Activated CD4-positive, alpha-beta T cell treated with anti-CD3 and anti-CD28 coated beads, Interleukin-2, amount 50 U/mL, for 48 hours (primary cell): ENCODE measurements at places on chromosomes 5 and 9.

- no peak for DNase-seq
Observed at GRCh38 chr9:5611321-5612184, 17.4 kb upstream of the RIC1 start.

DNA sequence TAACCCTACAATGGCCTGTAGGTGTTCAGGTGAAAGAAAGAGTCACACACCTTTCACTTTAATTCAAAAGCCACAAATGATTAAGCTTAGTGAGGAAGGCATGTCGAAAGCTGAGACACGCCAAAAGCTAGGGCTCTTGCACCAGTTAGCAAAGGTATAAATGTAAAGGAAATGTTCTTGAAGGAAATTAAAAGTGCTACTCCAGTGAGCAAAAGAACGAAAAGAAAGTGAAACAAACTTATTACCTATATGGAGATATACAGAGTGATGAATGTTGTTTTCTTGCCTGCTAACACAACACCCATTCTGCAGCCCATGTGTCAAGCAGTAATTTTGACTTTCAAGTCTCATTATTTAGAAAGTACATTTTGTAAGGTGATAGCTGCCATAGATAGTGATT, 254.2 kb upstream of the SLC24A2 start:
- no peak for DNase-seq

GRCh38 chr5:147189109-147189424, 45.8 kb upstream of the STK32A start:
- DNase-seq: no peak

DNA sequence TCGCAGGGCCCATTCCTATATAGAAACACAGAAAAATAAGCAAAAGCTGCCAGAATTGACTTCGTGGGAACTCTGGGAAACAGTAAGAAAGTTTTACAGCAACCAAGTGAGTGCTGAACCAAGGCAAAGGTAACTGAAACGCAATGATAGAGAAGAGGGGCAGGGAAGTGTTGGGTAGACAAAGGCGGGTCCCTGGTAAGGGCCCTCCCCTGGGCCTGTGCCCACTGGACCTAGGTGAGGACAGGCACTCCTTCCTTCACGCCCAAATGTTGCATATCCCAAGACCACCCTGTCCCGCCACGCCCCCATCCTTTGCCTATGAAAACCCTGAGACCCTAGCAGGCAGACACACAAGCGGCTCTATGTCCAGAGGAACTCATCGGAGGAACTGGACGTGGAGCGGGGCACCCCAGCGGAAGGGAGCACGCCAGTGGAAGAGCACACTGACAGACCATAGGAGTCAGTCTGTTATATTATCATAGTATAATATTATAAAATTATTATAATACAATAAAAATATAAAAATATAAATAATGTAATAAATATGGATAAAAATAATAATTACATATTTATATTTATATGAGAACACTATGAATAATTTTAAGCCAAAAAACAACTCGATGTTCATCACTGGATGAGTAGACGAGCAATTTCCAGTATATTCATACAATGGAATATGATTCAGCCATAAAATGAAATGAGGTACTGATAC, 27.9 kb downstream of the CDKN2A start:
- DNase-seq: no peak

DNA sequence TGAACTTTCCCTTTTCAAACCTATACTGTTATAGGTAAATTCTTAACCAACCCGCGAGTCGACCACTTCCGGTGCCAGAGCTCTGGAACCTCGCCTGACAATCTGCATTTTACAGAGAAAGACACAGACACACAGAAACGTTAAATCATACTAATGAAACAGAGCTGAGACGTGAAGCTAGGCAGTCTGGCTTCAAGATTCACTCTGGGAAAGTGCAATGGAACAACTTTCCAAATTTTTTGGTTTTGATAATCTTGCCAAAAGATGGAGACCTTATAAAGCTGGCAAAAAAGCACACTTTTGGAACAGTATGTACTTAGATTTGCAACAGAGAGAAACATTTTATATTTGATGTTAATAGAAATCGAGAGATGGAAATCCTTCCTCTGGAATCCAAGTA, 15.9 kb upstream of the WNT8A start:
- DNase-seq: no peak

DNA sequence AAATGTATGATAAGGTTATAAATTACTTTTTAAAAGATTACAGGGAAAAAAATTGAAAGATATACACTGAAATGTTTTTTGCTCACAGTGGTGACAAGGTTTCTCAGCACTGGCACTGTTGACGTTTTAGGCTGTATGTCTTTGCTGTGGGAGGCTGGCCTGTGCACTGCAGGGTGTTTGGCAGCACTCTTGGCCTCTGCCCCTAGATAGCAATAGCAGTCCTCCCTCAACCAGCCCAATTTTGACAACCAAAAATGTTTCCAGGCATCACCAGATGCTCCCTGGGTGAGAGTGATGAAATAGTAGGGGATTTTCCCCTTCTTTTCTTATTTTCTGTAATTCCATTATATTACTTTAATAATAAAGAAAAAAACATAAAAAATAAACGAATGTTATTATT, 3.3 kb downstream of the CD274 start:
- DNase-seq: peak; percentile 50

DNA sequence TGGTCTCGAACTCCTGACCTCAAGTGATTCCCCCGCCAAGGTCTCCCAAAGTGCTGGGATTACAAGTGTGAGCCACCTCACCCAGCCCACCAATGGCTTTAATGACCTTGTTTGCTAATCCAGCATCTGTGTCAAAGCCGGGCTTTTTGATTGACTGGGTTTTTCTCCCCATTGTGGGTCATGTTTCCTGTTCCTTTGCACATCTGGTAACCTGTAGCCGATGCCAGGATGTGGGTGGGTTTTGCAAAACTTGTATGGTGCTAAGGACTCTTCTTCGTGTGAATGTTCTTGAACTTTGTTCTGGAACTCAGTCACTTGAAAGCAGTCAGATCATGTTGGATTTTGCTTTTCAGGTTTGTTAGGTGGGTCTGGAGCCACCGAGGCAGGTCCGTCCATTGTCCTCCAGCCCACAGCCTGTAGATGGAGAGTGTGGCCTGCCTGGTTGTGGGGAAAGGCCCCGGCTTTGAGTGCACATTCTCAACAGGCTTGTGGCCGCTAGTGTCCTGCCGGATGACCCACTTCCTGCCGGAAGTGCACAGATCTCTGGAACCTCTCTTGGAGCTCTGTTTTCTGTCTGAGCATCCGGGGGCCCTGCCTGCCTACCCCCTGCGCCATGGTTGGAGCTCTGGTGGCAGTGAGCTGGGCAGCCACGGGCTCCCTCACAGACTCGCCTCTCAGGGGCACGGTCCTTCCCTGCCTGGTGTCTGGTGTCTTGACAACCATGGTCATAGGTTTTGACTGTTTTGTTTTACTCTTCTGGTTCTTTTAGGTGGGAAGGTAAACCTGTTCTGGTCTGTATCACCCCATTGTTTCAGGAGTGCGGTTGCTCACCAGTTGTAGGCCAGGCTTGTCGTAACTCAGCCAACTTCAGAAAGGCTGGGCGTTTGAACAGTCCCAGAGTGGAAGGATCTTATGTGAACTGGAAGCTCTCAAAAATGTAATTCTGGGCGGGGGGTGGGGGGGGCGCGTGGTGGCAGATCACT, 69.6 kb upstream of the CACNA1B start:
- no peak for DNase-seq

GRCh38 chr9:92064711-92065110, 50.5 kb downstream of the SPTLC1 start:
- no peak for DNase-seq

GRCh38 chr5:9624196-9624947, 5.8 kb downstream of the TAS2R1 start:
- DNase-seq: no peak

DNA sequence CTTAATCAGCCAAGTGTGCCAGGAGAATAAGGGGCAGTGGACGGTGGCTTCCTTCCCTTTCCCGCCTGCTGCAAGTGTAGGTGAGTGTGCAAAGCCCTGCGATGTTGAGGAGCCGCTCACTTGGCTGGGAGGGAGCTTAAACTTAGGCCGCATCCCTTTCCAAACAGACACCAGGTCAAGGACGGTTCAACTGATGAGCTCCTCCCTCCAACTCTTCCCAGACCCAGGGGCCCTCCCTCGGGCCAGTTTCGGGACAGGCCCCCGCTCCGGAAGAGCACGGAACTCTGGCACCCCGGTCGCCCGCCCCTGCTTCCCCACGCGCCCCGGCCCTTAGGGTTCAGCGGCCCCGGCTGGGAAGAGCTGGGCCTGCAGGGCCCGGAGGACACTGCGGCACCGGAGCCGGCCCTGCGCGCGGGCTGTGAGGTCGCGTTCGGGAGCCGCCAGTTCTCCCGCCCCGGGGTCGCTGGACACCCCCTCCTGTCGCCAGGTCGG, 481 bp downstream of the MRPL36 start:
- DNase-seq: peak; percentile 49

GRCh38 chr9:136587145-136587943, 41.5 kb upstream of the NOTCH1 start:
- no peak for DNase-seq

GRCh38 chr5:14779975-14780374, 91.6 kb downstream of the ANKH start:
- DNase-seq: no peak

GRCh38 chr5:433836-434235, 9.1 kb upstream of the EXOC3 start:
- no peak for DNase-seq

GRCh38 chr5:56910210-56910965, 992 bp downstream of the SETD9 start:
- no peak for DNase-seq

DNA sequence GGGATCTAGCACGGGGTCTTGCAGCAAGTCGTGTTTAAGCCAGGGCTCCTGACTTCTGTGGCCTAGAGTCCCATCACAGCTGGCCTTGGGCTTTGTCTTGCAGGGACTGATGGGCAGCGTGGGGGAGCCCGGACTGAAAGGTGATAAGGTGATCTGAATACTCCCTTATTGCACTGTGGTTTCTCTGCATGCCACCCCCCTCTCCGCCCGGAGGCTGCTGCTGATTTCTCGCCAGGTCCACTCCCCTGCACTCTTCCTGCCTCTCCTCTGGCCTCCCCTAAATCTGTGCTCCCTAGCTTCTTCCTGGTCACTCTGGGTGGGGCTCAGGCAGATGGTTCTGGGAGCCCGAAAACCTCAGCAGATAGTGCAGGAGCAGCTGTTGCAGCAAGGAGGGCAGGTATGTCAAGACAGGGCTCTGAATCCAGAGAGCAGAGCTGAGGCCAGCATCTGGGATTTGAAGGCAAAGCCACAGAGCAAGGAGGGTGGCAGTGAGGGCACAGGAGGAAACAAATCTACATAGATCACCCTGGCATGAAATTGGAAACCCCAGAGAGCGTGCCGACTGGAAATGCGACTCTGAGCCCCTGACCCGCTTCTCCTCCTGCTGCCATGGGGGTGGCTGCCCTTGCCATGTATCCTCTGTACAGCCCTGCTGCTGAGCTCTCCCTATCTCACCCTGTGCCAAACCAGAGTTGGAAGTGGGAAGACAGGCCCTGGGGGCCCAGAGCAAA, 76.5 kb downstream of the COL27A1 start:
- no peak for DNase-seq

- DNase-seq: no peak
Observed at GRCh38 chr5:2199697-2200096, 317.0 kb upstream of the IRX4 start.

GRCh38 chr9:86531273-86531970, 177.2 kb upstream of the TUT7 start:
- no peak for DNase-seq

DNA sequence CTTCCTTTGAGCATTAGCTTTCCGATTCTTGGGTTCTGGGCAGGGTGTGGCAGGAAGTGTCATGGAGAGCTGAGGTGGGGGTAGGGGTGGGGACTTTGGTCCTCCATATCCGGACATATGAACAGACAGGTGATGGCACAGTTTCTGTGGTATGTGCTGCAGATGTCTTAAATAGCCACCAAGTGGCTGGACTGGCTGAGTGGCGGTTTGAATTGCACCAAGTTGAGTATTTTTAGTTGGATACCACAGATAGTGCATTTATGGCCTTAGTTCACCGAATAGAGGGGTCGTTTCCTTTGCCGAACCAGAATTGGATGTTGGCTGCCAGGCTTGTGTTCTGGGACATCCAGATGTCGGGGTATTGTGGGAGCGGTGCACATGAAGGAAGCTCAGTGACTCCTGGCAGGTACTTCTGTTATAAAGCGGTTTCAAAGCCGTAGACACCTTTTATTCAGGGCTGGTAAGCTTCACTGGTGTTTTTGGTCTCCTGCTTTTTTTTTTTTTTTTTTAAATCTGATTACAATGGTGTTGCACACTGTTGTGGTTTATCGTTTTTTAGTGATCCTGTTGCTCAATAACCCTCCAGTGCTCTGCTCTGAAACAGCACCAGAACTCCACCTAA, 15.1 kb upstream of the TNFAIP8 start:
- DNase-seq: peak; percentile 68

DNA sequence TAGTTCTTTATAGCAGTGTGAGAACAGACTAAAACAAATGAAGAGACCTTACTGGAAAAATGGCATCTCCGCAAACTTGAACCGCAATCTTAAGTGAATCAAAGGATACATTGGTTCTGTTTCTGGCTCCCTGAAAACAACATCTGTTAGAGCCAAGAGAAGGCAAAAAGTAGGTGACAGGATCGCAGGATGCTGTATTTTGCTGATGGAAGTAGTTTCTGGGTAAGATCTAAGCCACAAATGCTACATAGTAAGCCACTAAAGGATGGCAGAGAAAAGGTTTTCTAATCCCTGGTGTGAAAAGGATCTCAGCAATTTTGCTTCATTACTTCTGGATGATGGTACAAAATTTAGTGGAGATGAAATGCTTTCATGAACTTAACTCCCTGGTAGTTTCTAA, 63.3 kb upstream of the HTR4 start:
- no peak for DNase-seq

- no peak for DNase-seq
Observed at GRCh38 chr5:136285096-136285855, 80.1 kb downstream of the TRPC7 start.

DNA sequence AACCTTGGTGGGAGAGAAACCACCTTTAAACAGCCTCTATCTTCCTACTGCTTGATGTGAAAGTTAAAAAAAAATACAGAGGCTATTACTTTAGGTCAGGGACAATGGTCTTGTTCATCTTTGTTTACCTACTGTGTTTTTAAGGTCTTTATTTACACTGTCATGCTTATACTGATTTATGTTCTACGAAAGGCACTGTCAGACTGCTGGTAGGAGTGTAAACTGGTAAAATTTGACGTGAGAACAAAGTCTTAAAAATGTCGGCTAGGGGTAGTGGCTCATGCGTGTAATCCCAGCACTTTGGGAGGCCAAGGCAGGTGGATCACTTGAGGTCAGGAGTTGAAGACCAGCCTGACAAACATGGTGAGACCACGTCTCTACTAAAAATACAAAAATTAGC, 42.1 kb upstream of the ELOVL7 start:
- DNase-seq: no peak

GRCh38 chr5:100584069-100584468, 48.9 kb downstream of the FAM174A start:
- DNase-seq: no peak

GRCh38 chr9:91305596-91306295, 56.0 kb downstream of the AUH start:
- DNase-seq: no peak

DNA sequence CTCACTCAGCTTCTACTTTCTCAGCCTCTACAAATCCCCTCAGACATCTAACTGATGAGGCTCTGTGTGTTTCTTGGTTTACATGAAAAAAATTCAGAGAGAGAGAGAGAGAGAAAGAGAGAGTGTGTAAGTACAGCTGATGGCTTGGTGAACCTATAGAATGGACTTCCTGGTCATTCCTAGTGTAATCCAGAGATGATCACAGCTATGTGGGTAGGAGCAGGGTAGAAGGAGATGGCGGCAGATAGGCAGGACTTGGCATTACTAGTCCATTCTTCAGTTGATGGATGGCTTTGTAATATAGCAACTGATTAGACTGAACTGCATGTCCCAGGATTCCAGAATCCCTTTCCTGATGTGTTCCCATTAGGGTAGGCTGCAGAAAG, 429.3 kb upstream of the CLINT1 start:
- DNase-seq: no peak

- DNase-seq: no peak
Observed at GRCh38 chr9:86486891-86487837, 133.0 kb upstream of the TUT7 start.
